ENCODE measurements at places on chromosomes 12 and 14. TPM values are rescaled to one million over a fixed set of nuclear protein-coding genes. Genes with fewer than 3 reads are reported as not detected.

- no peak for DNase-seq
These were observed at the start of gene ALDH2 for GRCh38 chr12:111766608-111767361. TSS of gene ALDH2 (plus strand) at chr12:111766933. CDS start at chr12:111766983, 50 bp downstream.

DNA sequence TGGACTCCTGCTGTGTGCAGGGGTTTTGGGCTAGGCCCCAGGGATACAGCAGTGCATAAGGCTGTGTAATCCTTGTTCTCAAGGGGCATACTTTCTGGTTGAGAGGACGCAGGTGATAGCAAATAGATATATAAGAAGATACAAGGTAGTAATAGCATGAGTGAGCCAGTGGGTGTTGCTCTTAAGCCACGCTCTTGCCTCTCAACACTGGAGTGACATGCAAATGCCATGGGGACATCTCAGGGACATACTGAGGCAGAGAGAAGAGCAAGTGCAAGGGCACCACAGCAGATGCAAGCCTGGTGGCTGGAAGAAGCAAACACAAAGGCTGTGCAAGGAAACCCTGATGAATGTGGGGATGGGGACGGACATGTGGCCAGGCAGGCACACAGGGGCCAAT lies 223.3 kb downstream of the CHST11 start:
- DNase-seq, result no peak

GRCh38 chr14:65336191-65336591 lies 76.3 kb upstream of the FUT8 start:
- peak; percentile 61 for DNase-seq

GRCh38 chr14:71711619-71712018 lies 220.6 kb upstream of the RGS6 start:
- no peak for DNase-seq

GRCh38 chr12:107525063-107525718 lies 160.4 kb upstream of the PWP1 start:
- no peak for DNase-seq

DNA sequence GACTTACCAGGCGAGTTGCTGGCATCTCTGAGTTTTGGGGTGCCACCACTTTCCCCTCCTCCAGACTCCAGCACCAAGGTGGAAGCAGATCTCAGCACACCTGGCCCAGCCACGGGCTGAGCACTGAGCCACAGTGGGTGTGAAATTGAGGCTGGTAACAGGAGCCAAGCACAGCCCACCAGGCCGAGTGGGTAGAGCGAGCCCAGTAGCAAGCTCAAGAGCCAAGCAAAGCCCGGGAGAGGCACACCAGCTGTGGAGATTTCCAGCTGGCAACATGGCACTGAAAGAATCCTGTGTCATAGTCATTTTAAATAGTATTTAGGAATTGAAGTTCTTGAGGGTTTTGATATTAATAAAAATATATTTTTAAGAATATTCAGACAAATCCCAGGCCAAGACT lies 596.2 kb upstream of the TMEM132C start:
- no peak for DNase-seq

Gene MGP
- not detected for total RNA-seq

Gene HDAC7
- total RNA-seq, result 127 TPM

Gene HPD
- not detected for total RNA-seq

Gene PARPBP
- total RNA-seq, result 14.2 TPM

Gene DBX2
- total RNA-seq, result not detected

Gene TEX52
- not detected for total RNA-seq

Gene PLA2G1B
- total RNA-seq, result not detected

Gene CLEC2A
- not detected for total RNA-seq
